Hematopoietic multipotent progenitor cell treated with erythropoietin and hydrocortisone succinate and interleukin-3 and kit ligand, for 17 days (in vitro differentiated cells): ENCODE measurements at places on chromosomes 6 and 20.

- no peak for DNase-seq
Measured at GRCh38 chr6:38933426-38933825, 115.2 kb upstream of the GLP1R start.

- no peak for DNase-seq
Measured at GRCh38 chr20:14481863-14482262, 144.5 kb upstream of the FLRT3 start.

GRCh38 chr20:33474097-33474873 is 15.6 kb upstream of the CBFA2T2 start:
- DNase-seq = no peak

DNA sequence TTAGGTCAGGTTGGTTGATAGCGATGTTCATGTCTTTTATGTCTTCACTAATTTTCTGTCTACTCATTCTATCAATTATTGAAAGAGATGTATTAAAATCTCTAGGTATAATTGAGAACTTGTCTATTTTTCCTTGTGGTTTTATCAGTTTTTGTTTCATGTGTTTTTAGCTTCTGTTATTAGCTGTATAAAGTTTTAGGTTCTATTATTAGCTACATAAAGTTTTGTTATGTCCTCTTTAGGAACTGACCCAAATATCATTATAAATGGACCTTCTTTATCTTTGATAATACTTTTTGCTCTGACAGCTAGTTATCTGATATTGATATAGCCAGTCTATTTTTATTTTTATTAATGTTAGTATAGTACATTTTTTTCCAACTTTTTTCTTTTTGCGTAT is 92.4 kb upstream of the TMEM170B start:
- DNase-seq = no peak

- no peak for DNase-seq
Measured at GRCh38 chr6:52388790-52389189, 26.8 kb downstream of the PAQR8 start.

DNA sequence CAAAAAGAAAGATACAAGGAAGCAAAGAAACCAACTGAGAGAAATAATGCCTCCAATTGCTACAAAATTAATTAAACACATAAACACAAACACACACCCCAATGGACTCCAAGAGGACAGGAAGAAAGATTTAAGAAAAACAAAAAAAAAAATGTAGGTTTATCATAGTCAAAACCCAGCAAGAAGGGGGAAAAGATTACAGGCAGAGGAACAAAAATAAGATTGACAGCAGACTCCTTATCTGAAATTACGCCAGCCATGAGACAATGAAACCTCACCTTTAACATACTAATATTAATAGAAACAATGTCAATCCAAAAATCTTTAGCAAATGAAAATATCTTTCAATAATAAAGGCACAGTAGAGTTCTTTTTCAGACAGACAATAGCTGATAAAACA is 155.8 kb downstream of the RNGTT start:
- no peak for DNase-seq

DNA sequence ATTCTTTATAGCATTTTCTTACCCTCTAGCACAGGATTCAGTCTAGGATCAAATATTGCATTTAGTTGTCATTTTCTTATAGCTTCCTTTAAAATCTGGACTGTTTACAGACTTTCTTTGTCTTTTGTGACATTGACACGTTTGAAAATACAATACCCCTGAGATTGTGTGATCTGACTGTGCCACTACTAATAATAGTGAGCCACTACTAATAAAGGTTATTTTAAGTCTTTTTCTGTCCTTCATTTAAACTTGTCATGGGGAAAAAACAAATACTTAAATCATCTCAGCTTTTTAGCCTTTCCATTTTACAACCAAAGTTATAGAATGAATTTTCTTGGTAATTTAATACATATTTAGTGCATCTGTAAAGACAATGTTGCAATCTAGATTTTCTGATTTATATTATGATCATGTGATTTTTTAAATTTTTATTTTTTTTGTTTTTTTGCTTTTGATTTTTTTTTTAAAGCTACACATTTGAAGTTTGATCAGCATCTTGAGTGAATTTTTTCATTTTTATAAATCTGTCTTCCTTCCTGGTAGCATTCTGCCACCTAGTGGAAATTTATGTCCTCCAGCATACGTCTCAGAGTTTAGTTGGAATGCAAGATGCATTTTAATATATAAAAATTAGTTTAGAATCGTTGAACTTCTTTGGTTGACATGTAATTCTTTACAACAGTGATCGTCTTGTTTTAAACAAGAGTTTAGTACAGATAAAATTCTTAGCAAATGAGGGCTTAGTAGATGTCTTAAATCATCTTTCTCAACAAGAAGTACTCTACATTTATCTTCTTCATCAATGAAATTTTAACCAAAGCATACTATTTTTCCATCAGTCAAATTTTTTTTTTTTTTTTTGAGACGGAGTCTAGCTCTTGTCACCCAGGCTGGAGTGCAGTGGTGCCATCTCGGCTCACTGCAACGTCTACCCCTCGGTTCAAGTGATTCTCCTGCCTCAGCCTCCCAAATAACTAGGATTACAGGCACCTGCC is 119.4 kb downstream of the NCOA3 start:
- peak; percentile 41 for DNase-seq

- no peak for DNase-seq
Measured at GRCh38 chr6:123515715-123516114, 121.0 kb downstream of the TRDN start.

GRCh38 chr6:148635070-148635743 is 111.6 kb upstream of the UST start:
- DNase-seq = no peak

DNA sequence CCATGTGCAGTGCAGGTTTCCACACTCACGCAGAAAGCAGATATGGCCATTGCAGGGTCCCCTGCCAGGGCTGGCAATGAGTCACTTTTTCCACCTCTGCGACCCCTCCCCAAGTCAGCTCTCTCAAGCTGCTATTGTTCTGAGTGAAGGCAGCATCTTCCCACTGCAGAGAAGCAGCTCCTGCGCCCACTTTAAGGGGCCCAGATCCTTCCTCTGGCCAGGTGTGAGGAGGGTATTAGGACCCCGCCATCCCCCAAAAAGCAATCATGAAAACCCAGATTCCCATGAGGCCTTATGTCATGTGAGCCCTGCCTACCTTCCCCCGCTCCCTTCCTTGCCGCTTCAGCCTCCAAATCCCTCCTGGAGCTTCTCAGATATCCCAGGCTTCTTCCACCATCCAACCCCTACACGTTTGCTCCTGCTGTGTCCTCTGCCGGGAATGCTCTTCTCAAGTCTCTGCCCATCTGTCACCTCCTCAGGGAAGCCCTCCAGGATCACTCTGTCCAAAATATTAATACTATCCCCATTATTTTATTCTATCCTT is 220.3 kb downstream of the NFATC2 start:
- no peak for DNase-seq

- no peak for DNase-seq
Measured at GRCh38 chr6:149508485-149508884, 23.7 kb upstream of the ZC3H12D start.

- DNase-seq = peak; percentile 6
Measured at GRCh38 chr6:156617376-156617775, 159.8 kb upstream of the ARID1B start.
